CD4-positive, CD25-positive, alpha-beta regulatory T cell (primary cell): ENCODE measurements at places on chromosomes 1 and 21. TPM values are rescaled to one million over a fixed set of nuclear protein-coding genes. Genes with fewer than 3 reads are reported as not detected.

Gene CELA2B
- not detected for total RNA-seq

Gene NRAS
- 33.6 TPM for total RNA-seq

Gene FNBP1L
- 2.4 TPM for total RNA-seq

Gene WNT9A
- 0.20 TPM for total RNA-seq

Gene CNKSR1
- 7.0 TPM for total RNA-seq

Gene MX1
- total RNA-seq = 111 TPM
